GM12891 (cell line): ENCODE measurements at places on chromosomes 6 and 20.

DNA sequence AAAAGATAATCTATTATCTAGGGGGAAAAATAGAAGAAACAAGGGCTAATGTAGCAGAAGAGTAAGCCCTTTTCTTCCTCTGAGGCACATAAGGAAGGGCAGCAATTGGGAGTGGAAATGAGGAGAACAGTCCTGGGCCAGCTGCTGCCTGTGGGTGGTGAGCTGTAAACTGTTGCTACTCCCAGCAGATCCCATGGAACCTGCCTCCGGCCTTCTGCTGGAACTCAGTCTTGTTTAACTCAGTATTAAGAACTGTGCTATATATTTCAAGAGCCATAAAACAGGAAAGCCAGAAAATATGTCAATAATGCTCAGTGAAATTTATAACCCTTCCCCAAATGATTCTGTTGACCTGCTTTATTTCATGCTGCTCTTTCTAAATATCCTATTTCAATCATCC lies 464.2 kb downstream of the COL12A1 start:
- no peak for DNase-seq

DNA sequence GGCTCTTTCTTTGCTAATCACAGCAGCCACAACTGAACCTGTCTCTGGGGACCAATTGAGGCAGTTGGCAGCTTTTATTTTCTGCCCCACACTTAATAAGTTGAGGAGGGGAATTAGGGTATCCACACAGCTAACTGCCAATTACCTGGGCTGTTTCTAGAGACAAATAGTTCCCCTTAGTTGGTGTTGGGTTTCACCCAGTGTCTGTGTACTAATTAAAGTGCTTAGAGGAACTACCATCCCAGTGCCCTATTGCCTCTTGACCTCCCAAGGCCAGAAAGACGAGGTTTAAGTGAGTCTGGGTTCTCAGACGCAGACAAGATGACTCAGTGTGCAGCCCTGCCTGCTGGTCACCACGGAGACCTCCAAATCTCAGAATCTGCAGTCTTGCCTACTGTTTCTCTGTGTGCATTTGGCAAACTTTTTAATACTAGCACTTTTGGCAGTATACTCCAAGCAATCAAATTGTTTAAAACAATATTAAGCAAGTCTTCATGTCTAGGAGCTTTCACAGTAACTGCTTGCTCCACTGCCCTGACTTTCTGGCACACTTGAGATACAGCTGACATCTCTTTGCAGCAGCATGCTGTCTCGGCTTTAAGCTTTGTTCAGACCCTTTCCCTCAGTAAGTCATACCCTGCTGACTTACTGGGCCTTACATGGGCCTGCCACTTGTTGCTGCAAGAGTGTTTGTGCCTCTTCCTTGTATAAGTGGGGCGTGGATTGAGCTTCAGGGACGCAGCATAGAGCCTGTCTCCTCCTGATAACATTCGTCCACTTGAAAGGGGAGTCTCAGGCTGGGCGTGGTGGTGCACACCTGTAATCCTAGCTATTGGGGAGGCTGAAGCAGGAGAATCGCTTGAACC lies 31.9 kb downstream of the STK35 start:
- DNase-seq, result no peak

GRCh38 chr6:144244688-144245087 lies 40.4 kb upstream of the UTRN start:
- no peak for DNase-seq

DNA sequence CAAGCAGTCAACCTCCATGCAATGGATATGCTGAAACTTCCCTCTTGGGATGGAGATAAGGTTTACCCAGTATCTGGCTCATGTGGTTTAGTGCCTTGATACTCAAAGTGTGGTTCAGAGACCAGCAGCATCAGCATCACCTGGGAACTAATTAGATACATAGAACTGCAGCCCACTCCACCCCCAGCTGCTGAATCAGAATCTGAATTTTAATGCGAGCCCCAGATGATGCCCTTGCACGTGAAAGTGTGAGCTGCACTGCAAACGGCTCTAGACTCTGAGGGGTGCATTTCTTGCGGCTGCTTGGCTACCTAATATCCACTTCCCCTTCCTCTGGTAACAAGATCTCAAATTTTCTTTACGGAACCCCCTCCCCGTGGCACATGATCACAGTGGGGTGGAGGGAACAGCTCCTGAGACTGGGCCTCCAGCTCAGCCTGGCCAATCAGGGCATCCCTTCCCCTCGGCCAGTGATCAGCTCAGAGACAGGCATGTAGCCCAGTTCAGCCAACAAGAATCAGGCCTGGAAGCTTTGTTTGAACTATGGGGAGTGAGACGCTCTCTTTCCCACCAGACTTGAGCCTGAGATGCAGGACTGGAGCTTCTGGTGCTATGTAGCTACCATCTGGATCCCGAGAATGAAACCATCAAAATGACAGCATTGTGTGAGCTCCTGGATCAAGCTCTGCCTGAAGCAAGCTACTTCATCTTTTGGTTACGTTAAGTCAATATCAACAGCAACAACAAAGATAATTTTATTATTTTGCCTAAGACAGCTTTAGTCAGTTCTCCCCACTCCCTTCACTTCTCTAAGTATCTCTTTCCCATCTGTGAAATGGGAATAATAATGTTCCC lies 12.8 kb downstream of the KCNK15 start:
- no peak for DNase-seq

DNA sequence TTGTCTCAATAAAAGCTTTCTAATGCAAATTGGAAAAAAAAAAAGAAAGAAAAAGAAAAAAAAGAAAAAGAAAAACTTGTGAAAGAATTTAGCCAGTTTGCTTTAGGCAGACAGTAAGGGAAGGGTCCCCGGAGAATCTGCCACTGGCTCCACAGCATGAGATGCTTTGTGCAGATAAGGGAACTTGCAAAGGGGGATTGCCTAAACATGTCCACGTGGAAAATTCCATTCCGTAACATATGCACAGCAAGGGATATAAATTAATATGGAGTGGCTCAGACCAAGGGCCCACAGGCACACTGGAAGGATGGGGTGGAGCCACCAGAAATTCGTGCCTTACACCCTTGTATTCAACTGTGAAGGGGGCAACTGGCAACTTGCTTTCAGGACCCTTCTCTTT lies 45.4 kb downstream of the MKKS start:
- no peak for DNase-seq

- DNase-seq, result no peak
These were observed 50.2 kb downstream of the ERMARD start for GRCh38 chr6:169801396-169802160.

DNA sequence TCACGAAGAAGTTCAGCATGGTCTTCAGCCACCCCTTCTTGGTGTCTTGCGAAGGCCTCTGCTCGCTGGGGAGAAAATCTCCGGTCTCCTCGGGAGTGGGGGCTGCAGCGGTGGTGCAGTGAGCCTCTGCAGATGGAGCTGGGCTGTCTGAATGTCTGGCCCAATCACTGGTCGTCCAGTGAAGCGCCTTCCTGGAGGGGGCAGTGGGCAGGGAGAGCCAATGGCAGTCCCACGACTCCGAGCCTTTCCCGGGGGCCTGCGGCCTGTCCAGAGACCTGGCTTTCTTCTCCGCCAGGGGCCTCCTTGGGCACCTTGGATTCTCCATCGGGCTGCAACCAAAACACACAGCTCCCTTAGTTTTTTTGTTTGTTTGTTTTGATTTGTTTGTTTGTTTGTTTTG lies 6.3 kb downstream of the BNIP5 start:
- DNase-seq, result no peak

GRCh38 chr6:13624871-13625288 lies 9.7 kb downstream of the NOL7 start:
- DNase-seq, result no peak

GRCh38 chr6:157067507-157067906 lies 255.8 kb downstream of the TMEM242 start:
- DNase-seq, result no peak

DNA sequence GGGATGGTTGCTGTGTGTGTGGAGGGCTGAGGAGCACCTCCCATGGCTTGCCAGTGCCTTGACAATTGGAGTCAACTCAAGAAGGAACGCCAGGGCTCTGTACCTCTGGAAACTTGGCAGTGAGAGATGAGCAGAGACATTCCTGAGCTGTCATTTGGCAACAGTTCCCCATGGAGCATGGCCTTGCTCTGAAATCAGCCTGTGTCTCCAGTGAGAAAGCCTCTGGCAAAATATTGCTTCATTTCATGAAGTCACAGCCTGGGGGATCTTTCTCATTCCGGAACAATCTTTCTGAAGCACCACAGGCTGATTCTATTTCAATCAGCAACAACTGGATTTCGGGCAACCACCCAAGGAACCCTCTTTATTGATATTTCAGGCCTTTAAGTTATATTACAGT lies 52.2 kb upstream of the FNDC1 start:
- DNase-seq, result no peak

- no peak for DNase-seq
These were observed at the start of gene DEFB132 for GRCh38 chr20:257419-257818. Gene DEFB132 (plus strand): TSS chr20:257724. CDS start chr20:257779, 55 bp downstream.

DNA sequence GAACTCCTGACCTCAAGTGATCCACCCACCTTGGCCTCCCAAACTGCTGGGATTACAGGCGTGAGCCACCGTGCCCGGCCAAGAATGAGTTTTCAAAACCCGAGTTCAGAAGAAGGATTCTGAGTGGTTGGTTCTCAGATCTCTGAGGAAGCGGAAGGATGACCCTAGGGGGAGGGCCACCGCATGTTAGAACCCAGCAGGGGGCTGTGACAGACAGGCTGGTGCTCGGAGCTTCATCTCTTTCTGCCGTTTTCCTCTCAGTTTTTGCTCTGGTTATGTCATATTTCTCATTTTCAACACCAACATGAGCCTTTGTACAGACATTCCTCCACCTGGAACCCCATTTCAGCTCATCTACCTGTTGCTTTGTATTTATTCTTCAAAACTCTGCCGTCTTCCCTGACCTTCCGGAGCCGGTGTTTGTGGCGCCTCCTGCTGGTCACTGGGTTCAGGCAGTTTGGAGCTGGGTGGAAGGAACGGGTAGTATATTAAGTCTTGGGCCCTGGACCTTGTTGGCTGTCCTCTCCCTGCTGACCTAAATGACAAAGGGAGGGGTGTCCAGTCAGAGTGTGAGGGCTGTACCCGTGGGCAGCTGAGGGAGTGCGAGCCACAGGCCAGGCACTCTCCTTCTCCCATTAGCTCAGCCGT lies at the start of gene DEFB123:
Gene DEFB123, plus strand, starts transcription at position 621 of the 648 bp plus-strand sequence. CDS start 67 bp downstream, outside the sequence.
- DNase-seq, result no peak

DNA sequence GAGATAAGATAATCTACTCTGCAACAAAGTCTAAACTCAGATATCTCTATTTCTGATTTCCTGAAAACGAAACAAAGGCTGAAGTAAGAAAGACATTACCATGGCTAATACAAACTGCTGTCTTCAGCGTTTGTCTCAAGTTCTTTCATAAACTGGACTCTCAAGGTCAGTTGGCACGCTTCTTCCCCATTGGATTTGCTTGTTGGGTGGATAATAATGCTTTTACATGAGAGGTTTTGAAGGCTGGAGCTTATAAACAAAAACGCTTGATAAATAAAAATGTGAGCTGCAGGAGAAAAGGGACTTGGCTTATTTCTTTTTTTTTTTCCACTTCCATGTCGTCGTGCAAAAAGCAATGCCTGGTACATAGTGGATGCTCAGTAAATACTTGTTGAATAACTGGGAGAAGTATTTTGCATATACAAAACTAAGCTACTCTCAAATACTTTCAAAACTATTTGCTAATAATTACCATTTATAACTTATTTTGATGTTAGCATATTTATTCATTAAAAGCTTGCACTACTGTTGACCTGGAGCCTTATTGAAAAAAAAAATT lies 65.7 kb upstream of the EEF1A1 start:
- DNase-seq, result no peak

DNA sequence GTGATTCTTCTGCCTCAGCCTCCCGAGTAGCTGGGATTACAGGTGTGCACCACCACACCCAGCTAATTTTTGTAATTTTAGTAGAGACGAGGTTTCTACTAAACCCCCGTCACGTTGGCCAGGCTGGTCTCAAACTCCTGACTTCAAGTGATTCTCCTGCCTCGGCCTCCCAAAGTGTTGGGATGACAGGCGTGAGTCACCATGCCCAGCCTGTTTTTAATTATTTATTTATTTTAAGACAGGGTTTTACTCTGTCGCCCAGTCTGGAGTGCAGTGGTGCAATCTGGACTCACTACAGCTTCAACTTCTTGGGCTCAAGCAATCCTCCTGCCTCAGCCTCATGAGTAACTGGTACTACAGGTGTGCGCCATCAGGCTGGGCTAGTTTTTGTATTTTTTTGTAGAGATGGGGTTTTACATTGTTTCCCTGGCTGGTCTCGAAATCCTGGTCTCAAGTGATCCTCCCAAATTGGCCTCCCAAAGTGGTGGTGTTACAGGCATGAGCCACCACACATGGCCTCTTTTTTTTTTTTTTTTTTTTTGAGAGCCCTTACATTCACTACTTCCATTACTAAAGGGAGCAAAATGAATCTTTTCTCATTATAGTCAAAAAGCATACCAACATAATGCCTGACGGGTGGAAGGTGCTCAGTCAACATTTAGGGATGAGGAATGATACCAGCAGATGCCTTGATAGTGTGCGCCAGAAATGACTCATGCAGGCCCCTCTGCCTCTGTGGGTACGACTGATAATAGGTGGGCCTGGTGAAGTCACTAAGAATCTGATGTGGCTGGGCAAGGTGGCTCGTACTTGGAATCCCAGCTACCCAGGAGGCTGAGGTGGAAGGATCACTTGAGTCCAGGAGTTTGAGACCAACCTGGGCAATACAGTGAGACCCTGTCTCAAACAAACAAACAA lies 17.8 kb upstream of the RALGAPB start:
- DNase-seq, result no peak

GRCh38 chr6:36032261-36032660 lies 4.7 kb downstream of the MAPK14 start:
- no peak for DNase-seq

- DNase-seq, result no peak
These were observed 5.1 kb downstream of the IGF2R start for GRCh38 chr6:159973951-159974350.

DNA sequence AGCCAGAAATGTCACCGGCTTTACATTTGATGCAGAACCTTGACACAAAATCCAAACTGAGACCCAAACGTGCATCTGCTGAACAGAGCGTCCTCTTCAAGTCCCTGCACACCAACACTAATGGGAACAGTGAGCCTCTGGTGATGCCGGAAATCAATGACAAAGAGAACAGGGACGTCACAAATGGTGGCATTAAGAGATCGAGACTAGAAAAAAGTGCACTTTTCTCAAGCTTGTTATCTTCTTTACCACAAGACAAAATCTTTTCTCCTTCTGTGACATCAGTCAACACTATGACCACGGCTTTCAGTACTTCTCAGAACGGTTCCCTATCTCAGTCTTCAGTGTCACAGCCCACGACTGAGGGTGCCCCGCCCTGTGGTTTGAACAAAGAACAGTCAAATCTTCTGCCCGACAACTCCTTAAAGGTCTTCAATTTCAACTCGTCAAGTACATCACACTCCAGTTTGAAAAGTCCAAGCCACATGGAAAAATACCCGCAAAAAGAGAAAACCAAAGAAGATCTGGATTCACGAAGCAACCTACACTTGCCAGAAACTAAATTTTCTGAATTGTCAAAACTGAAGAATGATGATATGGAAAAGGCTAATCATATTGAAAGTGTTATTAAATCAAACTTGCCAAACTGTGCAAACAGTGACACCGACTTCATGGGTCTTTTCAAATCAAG lies 108.4 kb downstream of the RTN4IP1 start:
- no peak for DNase-seq
